ENCODE measurements at places on chromosomes 4 and X. TPM values are rescaled to one million over a fixed set of nuclear protein-coding genes. Genes with fewer than 3 reads are reported as not detected.

DNA sequence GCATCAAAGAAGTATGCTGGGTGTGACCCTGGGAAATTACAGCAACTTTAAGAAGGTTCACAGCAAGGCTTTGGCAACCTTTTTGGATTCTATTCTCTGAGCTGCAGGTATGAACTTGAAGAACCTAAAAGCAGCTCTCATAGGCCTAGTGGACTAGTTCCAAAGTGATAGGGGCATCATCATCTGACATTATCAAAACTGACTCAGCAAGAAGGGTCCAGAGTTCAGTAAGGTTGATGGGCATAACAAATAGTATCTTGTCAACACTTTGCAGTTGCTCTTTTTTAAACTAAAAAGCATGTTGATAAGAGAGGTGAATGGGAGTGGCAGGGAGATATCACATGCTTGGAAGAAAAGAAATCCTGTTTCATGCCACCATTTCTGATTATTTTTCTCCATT, 249.3 kb downstream of the ZNF674 start:
- no peak for DNase-seq

FAM47A gene
- not detected for total RNA-seq

GRCh38 chr4:128590034-128590740, 219.3 kb upstream of the JADE1 start:
- DNase-seq = no peak

DNA sequence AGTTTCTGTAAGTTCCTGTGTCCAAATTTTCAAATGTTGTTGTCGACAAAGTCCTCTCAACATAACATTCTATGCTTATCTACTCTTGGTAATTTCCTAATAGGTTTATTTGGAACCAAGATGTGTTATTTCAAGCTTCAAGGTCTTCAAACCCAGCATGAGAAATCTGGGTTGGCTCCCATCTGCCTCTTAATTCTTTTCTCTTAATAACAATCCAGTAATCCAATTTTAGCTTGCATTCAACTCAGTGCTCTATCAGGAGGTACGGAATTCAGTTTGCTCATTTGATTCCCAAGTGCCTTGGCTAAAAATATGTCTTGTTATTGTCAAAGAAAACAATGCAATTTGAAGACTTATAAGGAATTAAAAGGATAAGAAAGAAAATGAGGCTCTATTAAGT, 235.5 kb upstream of the MID1 start:
- DNase-seq = no peak

NLGN3 gene
- 15.1 TPM for total RNA-seq

DNA sequence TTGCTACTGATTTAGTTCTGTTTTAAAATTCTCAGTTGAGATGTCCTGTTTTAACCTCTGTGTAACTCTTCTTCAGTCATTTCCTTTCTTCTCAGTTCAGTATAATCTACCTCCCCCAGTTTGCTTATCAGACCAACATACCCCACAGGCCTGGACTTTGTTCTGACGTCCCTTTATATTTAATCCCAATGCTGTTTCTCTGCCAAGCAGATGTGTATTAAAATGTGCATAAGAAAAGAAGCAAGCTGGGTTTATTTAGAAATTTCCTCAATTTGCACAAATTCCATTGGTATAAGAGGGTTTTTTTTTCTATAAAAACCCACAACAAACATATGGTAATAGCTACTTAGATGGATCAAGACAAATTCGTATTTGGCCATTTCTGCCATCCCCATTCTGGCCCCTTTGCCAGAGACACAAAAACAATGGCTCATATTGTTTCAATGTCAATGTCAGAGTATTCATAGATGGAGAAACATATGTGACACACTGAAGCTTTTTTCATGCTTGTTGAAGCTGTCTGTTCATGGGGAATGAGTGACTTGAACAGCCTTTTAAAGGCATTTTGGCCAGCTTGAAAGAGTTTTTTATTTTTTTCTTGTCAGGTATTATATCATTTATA, 24.5 kb downstream of the HCCS start:
- no peak for DNase-seq

PRRG1 gene
- 8.6 TPM for total RNA-seq

MAGED4 gene
- 120 TPM for total RNA-seq

IL3RA gene
- 1.2 TPM for total RNA-seq

DNA sequence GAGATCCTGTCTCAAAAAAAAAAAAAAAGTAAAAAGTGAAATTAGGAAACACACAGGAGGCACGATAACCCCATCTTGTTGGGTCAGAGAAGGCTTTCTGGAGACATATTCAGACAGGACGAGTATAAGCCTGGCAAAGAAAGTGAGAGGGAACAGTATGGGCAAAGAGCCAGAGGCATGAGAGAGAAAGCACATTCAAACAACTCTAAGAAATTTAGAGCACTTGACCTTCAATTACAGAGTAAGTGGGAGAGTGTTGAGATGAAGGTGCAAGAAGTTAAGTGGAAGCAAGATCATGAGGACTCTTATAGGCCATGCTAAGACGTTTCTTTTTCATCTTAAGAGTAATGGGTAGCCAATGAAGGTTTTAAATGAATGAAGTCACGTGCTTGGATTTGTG, 70.4 kb downstream of the ELOVL6 start:
- DNase-seq = no peak

TKTL2 gene
- total RNA-seq = 0.82 TPM

CACNA1F gene
- under 0.01 TPM for total RNA-seq

Measured in frontal cortex (tissue), 4 donors.